ENCODE measurements at places on chromosomes 7 and 10.

- no peak for DNase-seq
Measured at GRCh38 chr7:35714862-35715261, 19.9 kb upstream of the HERPUD2 start.

DNA sequence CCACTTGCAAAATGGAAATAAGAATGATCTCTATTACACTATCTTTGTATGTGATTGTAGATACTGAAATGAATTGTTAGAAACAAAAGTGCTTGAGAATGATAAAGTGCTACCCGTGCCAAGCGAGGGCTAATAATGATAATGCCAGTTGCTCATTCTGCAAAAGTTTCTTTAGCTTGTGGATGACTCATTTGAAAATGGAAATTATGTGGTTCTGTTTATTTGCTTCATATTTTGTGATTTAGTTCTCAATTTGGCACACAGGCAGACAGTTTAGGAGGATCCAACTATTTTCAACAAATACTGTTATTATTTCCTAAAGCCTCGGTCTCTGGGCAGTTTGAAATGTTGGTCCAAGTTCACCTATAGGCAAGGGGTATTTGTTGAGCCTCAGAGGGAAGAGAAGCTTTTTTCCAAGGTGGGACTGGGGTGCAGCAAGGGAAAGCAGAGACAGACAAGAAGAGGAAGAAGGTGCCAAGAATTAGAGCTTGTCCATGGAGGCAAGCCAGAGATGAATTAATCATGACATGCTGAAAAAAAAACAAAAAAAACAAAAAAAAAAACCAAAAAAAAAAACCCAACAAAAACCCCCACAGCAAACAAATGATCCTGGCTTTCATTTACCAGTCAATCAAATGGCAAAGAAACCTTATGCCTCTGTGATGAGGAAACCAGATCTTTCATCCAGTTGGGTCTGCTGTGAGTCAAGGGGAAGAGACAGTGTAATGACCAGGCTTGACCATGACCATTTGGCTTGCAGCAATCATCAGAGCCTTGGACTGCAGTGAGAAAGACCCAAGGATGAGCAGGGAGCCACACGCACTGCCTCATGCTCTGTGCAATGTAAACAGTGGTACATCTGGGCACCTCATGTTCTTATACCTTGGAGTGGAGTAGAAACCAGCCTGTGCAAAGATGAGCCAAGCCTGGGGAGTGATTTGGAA, 285.0 kb upstream of the HABP2 start:
- DNase-seq = no peak

GRCh38 chr10:119967066-119967465, 74.5 kb downstream of the SEC23IP start:
- no peak for DNase-seq

DNA sequence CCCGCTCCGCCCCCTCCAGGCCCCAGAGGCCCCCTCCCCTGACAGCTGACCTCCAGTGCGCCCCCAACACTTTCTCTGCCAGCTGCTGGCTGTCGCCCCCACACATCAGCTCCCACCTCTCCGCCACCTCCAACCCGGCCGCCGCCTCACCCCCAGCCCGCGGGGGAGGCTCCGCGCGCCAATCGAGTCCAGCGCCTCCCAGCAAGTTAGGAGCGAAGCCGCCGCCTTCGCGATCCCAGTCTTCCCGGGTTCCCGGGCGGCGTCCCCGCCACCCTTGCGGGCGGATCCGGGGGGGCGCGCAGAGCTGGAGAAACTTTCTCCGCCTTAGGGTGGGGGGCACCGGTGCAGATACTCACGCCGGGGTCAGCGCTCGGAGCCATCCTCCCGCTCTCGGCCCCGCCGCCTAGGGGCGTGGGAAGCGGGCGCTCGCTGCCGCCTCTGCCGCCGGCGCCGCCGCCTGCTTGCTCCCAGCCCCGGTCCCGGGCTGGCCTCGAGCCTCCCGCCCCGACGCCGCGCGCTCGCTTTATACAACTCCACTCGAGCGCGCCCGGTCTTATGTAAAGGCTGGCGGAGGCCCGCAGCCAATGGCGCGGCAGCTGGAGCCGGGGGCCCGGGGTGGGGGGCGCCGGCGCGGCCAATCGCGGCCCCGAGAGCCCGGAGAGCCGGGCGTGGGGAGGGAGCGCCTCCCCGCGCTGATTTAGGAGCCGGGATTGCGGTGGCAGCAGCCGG, at the start of gene CRTAC1:
CRTAC1 (minus strand) TSS at position 529 of the 729 bp plus-strand sequence; CDS start at position 380, 149 bp downstream.
- DNase-seq = no peak

- DNase-seq = peak; percentile 78
Measured at GRCh38 chr10:79938728-79939406, 10.0 kb downstream of the SFTPD start.

DNA sequence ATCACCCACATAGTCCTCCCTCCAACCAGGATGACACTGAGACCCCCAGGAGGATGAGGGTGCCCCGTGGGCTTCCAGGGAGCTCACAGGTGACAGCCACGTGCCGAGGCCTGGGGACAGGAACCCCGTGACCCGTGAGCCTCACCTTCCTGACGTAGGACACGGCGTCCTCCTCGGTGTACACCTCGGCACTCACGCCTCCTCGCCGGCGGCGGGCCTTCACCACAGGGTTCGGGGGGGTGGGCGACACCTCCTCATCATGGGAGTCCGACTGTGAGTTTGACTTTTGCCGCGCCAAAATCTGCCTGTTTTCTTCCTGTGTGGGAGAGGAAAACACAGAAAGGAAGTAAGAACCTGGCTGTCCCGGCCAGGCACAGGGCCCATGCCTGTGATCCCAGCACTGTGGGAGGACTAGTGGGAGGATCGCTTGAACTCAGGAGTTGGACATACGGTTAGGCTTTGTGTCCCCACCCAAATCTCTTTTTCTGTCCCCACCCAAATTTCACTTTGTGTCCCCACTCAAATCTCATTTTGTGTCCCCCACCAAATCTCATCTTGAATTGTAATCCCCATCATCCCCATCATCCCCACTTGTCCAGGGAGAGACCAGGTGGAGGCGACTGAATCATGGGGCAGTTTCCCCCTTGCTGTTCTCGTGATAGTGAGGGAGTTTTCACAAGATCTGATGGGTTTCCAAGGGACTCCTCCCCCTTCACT, 45.9 kb upstream of the DNAAF5 start:
- DNase-seq = no peak

DNA sequence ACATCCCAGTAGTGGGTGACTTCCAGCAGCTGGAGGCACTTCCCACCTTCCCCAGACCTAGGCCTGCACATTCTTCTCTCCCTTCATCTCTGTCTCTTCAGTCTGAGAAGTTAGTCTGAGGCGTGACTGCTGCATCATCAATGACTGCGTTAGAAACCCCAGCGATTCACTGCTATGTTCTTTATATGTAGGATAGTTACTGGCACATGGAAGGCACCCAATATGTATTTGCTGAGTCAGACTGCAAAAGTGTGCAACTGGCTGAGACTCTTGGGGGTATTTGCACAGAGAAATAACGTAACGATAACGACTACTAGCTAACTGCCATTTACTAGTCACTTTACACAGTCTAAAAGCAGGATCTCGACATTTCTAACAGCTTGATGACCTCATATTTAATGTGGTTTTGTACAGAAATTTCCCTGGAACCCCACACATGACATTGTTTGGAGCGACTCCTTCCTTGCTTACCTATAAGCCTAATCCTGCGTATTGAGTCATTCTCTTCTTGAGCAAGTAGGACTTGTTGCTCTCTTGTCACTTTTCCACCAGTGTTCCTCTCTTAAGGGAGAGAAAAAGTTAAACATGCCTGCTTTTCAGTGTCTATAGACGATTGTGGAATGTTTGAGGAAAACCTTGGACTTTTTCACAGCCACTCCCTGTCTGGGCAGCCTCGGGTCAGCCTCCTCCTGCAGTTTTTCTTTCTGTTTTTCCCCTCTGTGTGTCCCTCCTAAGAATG, 45.5 kb downstream of the THNSL1 start:
- DNase-seq = no peak

DNA sequence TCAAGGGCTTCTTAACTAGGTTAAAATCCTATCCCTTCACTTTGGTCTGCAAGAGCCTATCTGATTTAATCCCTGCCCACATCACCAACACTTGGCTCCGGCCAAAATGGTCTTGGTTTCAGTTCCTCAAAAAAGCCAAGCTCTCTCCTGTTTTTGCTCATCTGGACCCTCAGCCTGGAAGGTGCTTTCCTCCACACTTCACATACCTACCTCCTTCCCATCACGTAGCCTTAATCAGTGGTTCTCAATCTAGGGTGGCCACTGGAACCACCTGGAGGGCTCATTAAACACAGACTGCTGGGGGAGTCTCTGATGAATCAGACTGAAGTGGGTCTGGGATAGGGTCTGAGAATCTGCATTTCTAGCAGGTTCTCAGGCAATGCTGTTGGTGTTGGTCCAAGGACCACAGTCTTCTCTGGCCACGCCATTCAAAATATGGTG, 227.0 kb upstream of the AOAH start:
- no peak for DNase-seq

GRCh38 chr7:151102991-151103390, 16.7 kb downstream of the AGAP3 start:
- no peak for DNase-seq

- DNase-seq = no peak
Measured at GRCh38 chr7:114969096-114969495, 47.2 kb downstream of the MDFIC start.

DNA sequence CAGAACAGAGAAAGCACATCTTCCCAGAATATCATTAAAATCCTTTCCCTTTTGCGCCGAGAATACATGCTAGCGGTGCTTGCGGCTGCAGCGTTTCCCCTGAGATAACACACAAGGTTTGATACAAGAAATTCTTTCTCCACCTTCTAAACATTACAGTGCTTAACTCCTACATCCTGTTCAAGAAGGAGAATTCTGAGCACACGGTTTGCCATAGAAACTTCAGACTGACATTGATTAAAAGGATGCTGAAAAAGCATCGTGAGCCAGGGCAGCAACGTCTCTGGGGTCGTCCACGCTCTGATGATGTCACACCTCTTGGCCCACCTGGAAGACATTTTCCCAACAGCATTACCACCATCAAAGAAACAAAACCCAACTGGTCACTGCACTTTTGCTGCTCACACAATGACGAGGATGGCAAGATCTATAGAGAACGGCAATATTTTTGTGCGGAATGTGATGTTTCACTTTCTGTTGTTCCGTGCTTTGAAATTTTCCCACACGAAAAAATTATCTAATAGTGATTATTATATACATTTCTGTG, 27.0 kb upstream of the PRSS1 start:
- DNase-seq = no peak

DNA sequence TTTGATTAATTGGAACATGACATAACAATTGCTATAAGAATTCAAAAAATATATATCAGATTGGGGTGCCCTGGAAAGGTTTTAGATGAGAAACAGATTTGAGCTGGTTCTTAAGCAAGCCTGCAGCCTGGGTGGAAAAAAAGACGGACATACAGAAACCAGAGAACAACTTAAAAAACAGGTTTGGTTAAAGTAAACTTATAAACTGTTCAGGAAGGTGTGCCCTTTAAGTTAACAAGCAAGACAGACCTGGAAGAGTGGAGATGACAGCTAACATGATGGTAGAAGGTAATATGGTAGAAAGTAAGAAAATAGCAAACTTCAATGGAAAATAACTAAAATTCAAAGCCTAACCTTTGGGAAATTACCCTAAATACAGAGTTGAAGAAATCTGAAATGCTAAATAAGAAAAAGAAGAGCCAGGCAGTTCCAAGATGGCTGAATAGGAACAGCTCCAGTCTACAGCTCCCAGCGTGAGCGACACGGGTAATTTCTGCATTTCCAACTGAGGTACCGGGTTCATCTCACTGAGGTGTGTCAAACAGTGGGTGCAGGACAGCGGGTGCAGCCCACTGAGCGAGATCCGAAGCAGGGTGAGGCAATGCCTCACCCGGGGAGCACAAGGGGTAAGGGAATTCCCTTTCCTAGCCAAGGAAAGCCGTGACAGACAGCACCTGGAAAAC, 52.2 kb downstream of the CADPS2 start:
- DNase-seq = no peak

DNA sequence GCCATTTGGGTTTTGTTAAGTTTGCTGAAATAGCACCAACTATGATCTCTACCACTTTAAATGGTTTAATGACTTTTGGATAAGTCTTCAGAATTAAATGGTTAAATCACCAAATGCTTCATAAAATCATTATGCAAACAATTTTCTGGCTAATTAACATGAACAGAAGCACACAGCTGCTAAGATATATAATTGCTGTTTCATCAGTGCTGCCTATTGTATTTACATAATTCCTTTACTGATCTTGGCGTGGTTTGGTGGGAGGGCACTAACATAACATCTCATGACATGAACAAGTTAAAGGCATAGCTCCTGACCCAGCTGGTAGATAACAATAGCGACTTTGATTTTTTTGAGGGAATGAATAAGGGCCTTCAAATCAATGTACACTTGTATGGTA, 94.1 kb downstream of the FZD1 start:
- DNase-seq = no peak

DNA sequence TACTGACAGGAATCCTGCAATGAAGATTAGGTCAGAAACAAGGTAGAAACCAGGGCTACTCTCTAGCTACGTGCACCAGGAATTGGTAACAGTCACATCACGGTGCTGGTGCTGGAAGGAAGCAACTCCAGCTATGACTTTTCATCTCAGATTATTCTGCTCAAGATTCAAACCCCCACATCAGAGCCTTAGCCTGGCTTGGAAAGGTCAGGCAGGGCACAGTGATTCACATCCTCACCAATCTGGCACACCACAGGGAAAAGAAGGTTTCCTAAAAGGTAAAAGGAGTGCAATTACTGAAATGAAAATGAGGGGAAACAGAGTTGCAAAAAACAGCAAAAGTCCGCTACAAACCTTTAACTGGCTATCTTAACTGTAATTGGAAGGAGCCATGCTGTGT, 240.2 kb upstream of the NPSR1 start:
- no peak for DNase-seq

DNA sequence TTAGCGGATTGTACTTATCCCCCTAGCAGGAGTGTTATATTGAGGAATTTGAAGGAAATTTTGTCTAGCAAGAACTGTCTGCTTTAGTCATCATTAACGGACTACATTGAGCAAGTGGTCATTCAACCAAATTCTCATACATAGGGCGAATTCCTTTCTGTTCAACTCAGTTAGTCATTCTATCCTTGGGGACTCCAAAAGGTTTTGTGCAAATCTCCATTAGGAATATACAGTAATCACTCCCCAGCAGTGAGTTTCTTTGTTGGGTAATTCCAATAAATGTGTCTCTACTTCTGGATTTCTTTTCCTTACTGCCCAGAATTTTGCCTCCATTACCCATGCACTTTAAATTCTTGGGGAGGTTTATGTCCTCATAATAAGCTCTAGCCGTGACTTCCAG, 51.1 kb downstream of the EPDR1 start:
- no peak for DNase-seq

DNA sequence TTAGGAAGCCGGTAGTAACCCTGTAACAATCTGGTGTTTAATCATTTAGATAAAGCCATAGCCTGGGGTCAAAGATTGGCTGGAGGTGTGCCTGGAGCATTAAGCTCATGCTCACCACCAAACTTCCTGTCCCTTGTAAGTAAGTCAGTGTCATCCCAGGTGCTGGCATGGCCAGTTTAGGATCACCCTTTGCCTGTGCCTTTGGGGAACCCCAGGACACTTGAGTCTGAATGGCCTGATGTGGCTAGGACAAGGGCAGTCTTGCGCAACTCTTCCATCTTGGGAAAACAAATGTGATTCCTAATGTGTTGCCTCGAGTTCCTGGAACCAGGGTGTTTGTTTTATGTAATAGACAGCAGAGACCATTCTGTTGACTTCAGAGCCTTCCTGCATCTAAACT, 154.8 kb downstream of the GRK5 start:
- DNase-seq = no peak

Data from germinal center (tissue), 1 donor.